ENCODE measurements at places on chromosomes 1 and 21.

DNA sequence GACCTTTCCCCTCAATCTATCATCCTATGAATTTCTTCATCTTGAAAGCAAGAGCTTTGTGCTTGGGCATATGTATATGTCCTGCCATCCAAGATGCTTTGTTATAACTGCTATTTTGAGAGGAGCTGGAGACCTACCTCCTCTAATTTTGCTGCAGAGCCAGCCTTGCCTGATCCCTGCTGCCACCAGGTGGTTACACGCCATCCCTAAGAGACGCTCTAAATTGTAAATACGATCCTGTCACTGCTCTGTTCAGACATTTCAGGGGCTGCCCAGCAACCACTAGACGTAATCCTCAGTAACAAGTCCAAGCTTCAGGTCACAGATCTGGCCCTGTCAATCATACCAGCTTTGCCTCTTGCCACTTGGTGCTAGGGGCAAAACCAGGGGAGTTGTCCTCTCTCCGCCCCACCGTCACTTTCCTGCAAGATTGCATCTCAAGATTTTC is 32.9 kb downstream of the GPA33 start:
- no peak for DNase-seq

- DNase-seq = no peak
Observed at GRCh38 chr1:48190881-48191280, 31.6 kb upstream of the SLC5A9 start.

DNA sequence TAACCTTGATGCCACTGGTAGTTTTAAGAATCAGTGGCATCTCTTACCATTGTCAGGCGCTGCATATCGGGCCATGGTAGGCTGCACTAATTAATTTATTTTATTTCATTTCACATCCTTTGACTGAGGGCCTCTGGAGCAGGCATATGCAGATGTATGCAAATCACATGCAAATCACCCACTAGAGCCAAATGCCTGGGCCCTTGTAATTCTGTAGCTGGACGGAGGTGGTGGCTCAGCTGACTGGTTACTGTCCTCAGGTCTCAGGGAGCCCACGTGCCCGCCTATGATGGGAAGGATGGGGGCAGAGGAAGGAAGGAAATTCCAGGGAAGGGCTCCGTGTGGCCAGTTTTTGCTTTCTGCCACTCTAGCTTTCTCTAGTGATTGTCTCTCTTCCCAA is 122.7 kb downstream of the IGSF21 start:
- no peak for DNase-seq

- DNase-seq = no peak
Observed at GRCh38 chr1:180168786-180169639, 14.3 kb downstream of the QSOX1 start.

DNA sequence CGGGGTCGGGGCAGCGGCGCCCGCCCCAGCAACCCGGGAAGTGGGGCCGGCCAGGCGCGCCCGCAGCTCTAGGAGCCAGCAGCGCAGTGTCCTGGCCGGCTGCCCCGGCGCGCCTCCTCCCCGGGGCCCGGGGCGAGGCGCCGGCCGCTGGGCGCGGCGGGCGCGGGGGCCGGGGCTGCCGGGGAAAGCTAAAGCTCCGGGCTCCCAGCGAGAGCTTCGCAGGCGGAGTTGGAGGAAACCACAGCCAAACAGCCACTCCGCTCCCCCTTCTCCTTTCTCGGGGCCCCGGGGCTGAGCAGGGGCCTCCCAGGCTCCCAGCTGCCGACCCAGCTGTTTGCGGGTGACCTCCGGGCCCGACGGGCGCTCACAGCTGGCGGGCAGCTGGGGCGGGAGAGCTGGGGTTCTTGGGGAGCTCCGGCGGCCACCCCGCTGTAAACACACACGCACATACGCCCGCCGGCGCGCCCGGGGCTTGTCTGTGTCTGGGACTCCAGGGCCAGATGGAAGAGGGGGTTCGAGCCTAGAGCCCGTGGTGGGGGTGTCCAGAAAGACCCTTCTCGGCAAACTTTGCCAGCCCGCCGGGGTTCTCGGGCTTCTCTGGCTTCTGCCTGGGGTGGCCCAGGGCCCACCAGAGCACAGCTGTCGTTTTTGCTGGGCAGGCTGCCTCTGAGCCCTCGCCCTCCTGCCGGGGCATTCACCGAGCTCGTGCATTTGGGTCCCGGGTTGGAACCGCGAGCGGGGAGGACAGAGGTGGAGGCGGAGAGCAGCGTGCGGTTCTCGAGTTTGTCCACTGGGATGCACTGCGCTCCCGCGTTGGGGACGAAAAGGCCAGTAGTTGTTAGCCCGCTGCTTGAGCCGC is 1.5 kb downstream of the AJAP1 start:
- no peak for DNase-seq

- DNase-seq = no peak
Observed at GRCh38 chr1:53524428-53525375, 65.5 kb downstream of the DMRTB1 start.

- DNase-seq = no peak
Observed at GRCh38 chr1:14881775-14882672, 271.5 kb upstream of the TMEM51 start.

- DNase-seq = no peak
Observed at GRCh38 chr1:165144757-165145397, 211.6 kb downstream of the LMX1A start.
